ENCODE measurements at places on chromosomes 11 and 22. TPM values are rescaled to one million over a fixed set of nuclear protein-coding genes. Genes with fewer than 3 reads are reported as not detected.
A peak's percentile ranks its signal among the peaks of the same experiment; 100 is the strongest.

DNA sequence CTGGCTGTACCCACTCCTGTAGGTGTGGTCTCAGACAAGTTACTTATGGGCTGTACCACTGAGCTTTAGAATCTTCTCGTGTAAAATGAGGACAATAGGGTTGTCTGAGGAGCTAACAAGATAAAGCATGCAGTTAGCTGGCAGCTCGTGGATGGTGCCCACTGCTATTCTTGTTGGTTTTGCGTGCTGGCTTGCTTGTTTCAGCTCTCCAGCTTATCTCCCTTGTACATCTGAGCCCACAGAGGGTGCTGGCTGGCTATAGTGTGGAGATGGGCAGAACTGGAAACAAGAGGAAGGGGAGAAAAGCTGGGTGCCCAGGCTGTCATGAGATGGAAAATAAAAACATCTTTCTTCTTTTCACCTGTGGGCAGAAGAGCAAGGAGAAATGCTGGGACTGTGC lies 46.5 kb upstream of the GALNT18 start:
- H3K4me3 ChIP-seq = no peak overlapping the region
- no peaks in the 10 kb centered on the region for H3K36me3 ChIP-seq
- no peak for DNase-seq
- peaks cover 56% of the 10 kb centered on the region for H3K27me3 ChIP-seq

The KRTAP5-8 gene
- not detected for total RNA-seq

The SYNGR1 gene
- 0.35 TPM for total RNA-seq

DNA sequence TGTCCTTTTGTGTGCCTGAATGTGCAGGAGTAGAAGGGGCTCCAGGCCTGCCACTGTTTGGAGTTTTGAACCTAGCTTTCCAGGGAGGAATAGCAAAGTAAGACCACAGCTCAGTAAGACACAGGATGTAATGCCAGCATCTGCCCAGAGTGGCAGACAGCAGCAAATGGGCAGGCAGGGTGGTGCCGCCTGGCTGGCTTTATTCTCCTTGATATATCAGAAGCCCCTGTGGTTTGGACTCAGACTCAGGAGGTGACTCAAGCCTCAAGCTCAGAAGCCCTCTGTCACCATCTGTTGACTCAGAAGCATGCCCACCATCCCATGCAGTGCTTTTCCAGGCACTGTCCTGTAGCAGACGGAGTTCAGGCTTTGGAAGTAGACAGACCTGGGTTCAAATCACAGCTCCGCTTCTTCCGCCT lies 72.7 kb upstream of the TTC12 start:
- H3K27me3 ChIP-seq = peaks cover 41% of the 10 kb centered on the region
- H3K4me1 ChIP-seq = no peaks in the 10 kb centered on the region
- no peak overlapping the region for H3K27ac ChIP-seq
- no peak for DNase-seq

The PTGDR2 gene
- total RNA-seq = not detected

The ENTHD1 gene
- not detected for total RNA-seq

DNA sequence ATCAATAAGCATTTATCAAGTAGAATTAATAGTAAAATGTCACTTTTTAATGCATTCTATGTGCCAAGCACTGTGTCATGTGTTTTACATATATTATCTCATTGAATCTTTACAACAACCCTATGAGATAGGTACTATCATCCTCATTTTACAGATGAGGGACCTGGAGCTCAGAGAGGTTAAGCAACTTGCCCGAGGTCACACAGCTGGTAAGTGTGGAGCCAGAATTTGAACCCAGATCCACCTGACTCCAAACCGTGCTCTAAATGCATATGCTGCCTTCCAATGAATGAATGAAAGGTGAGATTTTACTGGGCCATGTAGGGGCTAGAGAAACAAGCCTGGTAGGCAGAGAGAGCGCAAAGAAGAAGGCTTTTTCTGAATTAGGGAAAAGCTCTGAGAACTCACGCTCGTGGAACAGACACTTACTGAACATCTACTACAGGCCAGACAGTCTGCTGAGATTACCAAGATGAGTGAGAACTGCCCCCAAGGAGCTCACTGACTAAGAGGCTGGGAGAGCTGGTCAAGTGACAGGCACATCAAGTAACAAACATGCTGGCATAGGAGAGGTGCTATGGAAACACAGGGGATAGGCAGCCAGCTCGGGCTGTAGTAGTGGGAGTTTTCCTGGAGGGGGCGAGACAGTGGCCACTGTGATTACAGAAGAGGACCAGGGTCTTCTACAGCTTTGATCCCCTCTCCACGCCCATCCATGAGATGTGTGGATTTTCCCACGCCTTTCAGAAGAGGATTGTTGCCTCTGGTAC lies 4.4 kb downstream of the ABCG4 start:
- no peak for DNase-seq
- peaks cover under 1% of the 10 kb centered on the region for H3K27me3 ChIP-seq
- no peak overlapping the region for H3K4me3 ChIP-seq
- H3K27ac ChIP-seq = no peak overlapping the region

DNA sequence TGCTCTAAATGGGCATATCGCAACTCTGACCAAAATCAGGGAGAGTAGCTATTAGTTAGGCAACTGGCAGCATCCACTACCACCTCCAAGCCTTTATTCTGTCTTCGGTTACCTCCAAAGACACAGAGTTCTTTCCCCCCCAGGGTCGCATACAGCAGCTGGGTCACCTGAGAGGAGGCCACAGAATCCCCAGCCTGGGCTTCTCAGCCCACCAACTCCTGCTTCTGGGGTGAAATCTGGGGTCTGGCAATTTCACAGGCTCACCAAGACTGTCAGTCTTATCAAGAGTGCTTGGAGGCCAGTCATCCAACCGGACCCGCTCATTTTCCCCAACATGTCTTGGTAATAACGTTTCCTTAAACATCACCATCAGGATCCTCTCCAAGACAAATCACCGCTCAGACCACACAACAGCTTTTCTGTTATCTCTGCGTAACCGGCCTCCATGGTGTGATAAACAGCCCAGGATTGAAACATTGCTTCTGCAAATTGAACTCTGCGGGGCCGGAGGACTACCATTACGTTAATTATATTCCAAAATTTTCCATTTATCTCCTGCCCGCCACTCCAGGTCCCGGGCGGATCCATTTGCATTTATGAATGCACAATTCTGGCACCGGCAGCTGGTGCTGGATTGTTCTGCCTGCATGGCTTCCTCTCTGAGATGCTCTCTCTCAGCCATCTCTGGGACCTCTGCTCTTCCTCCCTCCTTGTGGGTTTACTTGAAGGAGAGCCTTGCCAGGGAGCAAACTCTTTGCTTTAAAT lies 35.6 kb downstream of the RTL6 start:
- H3K27me3 ChIP-seq = peaks cover 26% of the 10 kb centered on the region
- no peaks in the 10 kb centered on the region for H3K4me1 ChIP-seq
- no peak for DNase-seq
- H3K4me3 ChIP-seq = no peak overlapping the region
- no peaks in the 10 kb centered on the region for H3K36me3 ChIP-seq

DNA sequence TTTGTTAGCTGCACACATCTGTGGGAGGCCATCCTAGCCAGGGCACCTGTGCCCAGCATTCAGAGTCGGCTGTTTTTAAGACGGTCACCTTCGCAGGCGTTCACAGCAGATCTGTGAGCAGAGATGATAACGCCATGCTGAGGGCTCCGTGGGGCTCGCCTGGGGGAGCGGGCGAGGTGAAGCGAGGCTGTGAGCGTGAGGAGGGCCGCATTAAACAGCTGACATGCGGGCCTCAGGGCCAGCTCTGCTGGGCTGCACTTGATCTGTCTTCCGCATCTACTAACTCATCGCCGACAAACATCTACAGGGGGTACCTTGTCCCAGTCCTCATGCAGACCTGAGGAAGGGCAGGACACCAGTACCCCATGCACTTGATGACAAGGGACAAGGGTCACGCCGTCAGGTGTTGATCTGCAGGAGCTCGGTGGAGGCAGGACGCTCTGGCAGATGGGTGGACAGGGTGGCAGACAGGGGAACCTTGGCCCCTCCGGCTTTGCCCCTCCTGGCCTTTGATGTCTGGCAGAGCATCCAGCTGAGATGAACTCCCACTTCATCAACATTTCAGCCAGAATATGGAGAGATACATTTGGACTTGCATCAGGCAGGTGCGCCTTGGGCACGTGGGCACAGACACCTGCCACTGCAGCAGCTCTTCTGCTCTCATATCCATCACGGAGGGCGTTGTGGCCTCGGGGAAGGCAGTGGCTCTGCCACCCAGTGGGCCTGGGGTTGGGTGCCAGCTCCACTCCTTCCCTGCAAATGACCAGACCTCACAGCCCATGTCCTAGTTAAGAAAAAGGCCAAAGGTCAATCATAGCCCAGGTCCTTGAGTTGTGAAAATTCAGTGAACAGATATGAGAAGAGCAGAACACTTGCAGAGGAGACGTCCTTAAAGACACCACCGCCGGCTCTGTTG lies 822.9 kb downstream of the BRD1 start:
- H3K36me3 ChIP-seq = no peaks in the 10 kb centered on the region
- H3K4me1 ChIP-seq = no peaks in the 10 kb centered on the region
- no peak overlapping the region for H3K4me3 ChIP-seq

DNA sequence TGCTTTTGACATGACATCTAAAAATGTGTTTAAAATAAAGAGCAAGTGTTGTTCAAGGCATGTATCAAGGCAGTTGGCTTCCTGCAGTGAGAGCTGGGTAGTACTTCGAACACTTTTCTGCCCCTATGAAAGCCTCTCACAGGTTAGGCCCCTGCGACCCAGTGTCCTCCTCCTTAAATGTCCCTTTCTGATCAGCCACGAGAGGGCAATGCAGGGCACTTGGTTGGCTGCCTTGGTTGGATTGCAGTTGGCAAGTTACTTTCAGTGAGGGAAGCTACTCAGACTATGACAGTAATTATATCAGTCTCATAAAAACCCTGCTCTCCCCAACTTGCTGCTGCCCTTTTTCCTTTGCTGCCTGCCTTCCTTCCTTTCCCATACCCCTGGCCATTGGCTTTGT lies 743.8 kb downstream of the NTM start:
- no peak overlapping the region for H3K27ac ChIP-seq
- DNase-seq = no peak
- H3K27me3 ChIP-seq = no peaks in the 10 kb centered on the region
- no peaks in the 10 kb centered on the region for H3K36me3 ChIP-seq

The PHLDB1 gene
- 31.1 TPM for total RNA-seq

- H3K4me3 ChIP-seq = no peak overlapping the region
- peaks cover 10% of the 10 kb centered on the region for H3K27me3 ChIP-seq
- no peaks in the 10 kb centered on the region for H3K36me3 ChIP-seq
- no peak overlapping the region for H3K27ac ChIP-seq
- no peaks in the 10 kb centered on the region for H3K4me1 ChIP-seq
- peak; percentile 36 for DNase-seq
Measured at GRCh38 chr11:121762820-121763219, 310.1 kb upstream of the SORL1-AS1 start.

DNA sequence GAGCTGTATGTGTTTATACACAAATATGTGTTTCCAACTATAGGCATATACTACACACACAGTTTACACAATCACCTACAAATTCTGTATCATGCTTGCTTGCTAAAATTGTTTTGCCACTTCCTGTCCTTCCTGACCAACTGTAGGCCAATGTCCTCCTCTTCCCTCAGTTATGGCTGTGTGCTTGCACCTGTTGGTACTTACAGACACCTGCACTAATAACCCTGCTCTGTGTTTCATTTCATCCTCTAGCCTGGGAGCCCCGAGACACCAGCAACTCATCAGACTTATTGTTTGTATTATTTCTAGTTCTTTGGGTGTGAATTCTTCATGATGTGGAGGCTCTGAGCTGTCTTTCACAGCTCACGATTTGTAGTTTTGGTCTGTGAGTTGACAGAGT lies 1.8 kb upstream of the NCF4 start:
- H3K4me1 ChIP-seq = peaks cover 14% of the 10 kb centered on the region
- H3K4me3 ChIP-seq = no peak overlapping the region
- no peak overlapping the region for H3K27ac ChIP-seq
- H3K27me3 ChIP-seq = peaks cover 23% of the 10 kb centered on the region

The OR8G1 gene
- total RNA-seq = not detected

The IFITM1 gene
- 1.8 TPM for total RNA-seq

GRCh38 chr11:8286886-8287285 lies 23.2 kb upstream of the LMO1 start:
- H3K4me3 ChIP-seq = no peak overlapping the region
- no peaks in the 10 kb centered on the region for H3K36me3 ChIP-seq
- no peak for DNase-seq
- H3K27me3 ChIP-seq = no peaks in the 10 kb centered on the region
- no peaks in the 10 kb centered on the region for H3K4me1 ChIP-seq

GRCh38 chr22:33461698-33462434 lies 403.7 kb upstream of the SYN3 start:
- H3K27me3 ChIP-seq = no peaks in the 10 kb centered on the region
- no peaks in the 10 kb centered on the region for H3K4me1 ChIP-seq
- H3K4me3 ChIP-seq = no peak overlapping the region
- H3K27ac ChIP-seq = no peak overlapping the region

The CEP126 gene
- 4.3 TPM for total RNA-seq

DNA sequence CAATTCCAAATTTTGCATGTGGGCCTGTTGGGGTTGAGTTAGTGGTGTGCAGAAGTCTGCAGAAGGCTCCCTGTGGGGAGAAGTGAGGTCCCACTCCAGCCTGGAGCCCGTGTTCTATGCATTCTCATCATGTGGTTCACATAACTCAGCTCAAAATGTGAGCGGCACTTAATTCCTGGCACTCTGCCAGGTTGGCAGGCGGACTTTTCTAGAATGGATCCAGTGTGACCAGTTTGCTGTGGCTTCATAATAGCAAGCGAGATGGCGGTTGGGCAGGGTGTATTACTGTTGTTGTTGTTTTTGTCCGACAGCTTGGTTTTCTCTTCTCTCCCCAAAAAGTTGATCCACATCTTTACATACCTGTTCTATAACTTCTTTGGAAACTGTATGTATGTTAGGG lies 146.8 kb upstream of the TTC12 start:
- H3K27ac ChIP-seq = no peak overlapping the region
- H3K36me3 ChIP-seq = no peaks in the 10 kb centered on the region
- no peaks in the 10 kb centered on the region for H3K4me1 ChIP-seq

DNA sequence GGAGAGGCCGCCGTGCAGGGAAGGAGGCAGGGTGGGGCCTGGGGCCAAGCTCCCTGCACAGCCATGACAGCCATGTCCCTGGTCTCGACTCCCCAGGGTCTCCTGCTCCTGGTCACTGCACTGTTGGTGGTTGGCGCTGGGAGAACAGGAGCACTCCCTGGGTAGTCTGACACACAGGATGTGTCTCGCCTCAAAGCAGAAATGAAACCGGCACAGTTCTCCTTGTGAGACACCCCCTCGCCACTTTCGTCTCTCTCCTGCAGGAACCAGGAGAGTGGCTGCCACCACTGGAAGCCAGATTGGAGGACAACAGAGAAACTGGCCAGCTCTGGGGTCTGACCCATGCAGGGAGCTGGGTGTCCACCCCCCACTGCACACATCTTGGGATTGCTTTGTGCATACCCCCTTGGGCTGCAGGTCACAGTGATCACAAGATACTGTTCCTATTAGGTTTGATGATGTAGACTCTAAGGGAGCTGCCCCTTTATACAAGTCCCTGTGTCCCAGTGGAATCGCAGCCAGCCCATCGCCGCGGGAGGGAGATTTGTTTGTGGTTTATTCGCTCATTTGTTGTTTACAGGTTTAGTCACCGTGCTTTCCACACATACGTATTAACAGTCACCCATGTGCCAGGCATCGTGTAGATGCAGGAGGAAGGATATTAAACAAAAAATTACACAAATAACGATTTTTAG lies 27.0 kb upstream of the YWHAH start:
- H3K36me3 ChIP-seq = no peaks in the 10 kb centered on the region
- H3K27ac ChIP-seq = no peak overlapping the region
- no peaks in the 10 kb centered on the region for H3K27me3 ChIP-seq
- no peak overlapping the region for H3K4me3 ChIP-seq
- H3K4me1 ChIP-seq = no peaks in the 10 kb centered on the region

Data from MCF 10A (cell line).